ENCODE measurements at places on chromosomes 12 and 14.

DNA sequence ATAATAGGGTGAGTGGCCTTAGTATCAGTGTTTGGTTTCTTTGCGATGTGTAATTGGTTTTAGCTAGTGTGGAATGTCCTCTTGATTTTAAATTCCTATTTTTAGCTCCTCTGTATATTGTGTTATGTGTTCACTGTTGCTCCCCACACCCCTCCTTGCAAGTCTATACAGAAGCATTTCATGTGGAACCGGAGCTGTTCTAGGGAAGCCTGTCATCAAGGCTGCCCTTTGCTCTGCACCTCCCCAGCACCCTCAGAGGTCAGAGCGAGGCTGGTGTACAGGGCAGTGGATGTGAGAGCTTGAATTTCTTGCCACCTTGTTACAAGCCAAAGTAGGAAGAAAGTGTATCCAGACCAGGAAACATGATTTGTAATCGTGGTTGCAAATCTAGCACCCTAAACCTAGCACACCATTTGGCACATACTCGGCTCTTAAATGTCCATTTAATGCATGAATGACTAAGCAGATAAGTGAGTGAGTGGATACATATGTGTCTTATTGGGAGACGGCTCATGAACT is 376.8 kb downstream of the RGS6 start:
- DNase-seq, result no peak

DNA sequence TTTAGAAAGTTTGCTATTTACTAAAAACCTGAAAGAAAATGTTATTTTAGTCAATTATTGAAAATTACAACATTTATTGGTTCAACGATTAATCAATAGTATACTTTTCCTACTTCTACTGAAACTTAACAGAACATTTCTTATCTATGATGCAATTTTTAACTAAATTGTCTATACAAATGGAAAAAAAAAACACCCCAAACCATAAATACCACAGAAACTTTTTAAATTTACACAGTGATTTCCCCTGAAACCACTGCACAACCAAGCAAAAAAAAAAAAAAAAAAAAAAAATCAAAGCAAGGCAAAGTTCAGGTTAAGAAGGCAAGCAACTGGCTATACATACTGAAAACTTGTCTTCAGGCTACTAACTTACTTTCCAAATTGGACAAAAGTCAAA is 71.9 kb upstream of the POC1B start:
- DNase-seq, result no peak

DNA sequence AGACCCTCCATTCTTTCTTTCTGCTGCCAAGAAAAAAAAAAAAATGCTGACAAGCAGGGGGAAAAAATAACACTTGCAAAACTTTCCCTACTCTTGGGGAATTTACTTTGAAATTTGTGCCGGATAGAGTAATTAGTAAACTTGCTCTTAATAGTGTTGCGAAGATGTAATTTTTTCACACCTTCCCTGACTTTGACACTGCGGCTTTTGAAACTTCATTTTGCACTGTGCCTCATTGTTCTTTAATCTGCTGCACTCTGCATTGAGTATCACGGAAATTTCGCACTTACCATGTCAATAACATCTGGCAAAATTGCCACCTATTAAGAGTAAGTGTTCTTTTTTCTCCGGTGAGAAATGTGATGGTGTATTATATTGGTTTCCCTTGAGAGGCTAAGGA is 596.1 kb downstream of the VRK1 start:
- no peak for DNase-seq

GRCh38 chr12:115057445-115057844 is 373.5 kb upstream of the TBX3 start:
- DNase-seq, result no peak

DNA sequence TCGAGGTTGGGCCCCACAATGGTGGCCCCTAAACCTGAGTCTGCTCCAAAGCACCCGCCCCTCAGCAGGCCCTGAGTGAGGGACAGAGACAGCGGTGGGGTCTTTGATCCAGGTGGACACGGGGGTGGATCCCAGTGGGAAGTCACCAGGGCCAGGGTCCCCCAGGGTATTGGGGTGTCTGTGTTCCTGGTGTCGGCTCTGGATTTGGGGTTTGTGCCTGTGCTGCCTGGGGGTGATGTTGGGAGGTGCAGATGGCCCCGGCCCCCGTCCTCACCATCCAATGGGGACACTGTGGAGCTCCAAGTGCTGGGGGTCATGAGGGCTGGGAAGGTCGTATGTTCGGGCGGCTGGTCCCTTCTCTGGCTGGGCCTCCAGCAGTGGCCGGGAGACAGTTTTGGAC is 354.2 kb downstream of the TMEM121 start:
- DNase-seq, result no peak

- DNase-seq, result no peak
Observed at GRCh38 chr12:94193168-94193567, 44.8 kb downstream of the PLXNC1 start.

- DNase-seq, result no peak
Observed at GRCh38 chr12:61514016-61514415, 746.2 kb upstream of the USP15 start.

- no peak for DNase-seq
Observed at GRCh38 chr14:71536927-71537772, 395.1 kb upstream of the RGS6 start.

GRCh38 chr12:6208130-6208529 is 7.9 kb downstream of the CD9 start:
- no peak for DNase-seq

GRCh38 chr12:18443768-18444437 is 182.6 kb downstream of the PIK3C2G start:
- no peak for DNase-seq

DNA sequence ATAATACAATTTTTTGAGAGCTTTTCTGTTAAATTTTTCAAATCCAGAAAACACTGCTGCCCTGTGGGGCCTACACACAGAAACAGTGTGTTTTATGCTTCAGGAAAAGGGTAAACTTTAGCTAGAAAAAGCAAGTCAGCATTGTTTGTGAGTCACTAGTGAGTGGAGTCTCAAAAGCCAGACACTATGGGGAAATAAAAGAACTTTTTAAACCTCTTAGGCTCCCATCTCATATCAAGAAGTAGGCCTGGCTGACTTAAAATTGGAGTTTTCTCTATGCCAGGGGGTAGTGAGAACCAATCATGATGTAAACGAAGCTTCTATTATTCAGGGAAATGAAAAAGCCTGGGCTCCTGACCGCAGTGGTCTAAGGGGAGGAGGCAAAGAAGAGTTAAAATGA is 12.6 kb downstream of the GPR65 start:
- DNase-seq, result no peak

- DNase-seq, result no peak
Observed at GRCh38 chr12:70709022-70709421, 71.8 kb upstream of the PTPRB start.

DNA sequence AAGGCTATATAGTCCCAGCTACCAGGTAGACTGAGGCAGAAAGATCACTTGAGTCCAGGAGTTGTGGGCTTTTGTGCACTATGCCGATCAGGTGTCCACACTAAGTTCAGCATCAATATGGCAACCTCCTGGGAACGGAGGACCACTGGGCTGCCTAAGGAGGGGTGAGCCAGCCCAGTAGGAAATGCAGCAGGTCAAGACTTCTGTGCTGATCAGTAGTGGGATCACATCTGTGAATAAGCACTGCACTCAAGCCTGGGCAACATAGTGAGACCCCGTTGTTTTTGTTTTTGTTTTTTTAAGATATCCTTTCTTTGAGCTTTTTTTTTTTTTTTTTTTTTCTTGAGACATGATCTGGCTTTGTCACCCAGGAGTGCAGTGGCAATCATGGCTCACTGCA is 135.8 kb upstream of the AEBP2 start:
- DNase-seq, result no peak

DNA sequence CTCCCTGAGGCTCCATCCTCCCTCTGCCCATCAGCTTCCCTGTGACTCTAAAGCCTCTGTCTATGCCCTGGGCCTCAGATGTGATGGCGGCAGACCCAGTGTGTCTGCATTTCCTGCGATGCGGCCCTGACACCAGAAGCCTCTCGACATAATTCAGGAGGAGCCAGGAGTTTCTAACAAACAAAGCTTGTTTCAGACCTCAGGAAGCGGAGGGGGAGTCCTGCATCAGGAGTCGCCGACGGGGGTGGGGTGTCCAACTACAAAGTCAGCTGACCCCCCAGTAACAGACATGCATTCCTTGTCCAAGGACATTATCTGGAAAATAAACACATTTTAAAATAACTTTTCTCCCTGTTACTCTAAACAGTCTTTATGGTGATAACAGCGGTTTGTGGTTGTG is 167.5 kb downstream of the DPF3 start:
- DNase-seq, result no peak

GRCh38 chr14:64845878-64846277 is 33.8 kb downstream of the SPTB start:
- DNase-seq, result no peak

DNA sequence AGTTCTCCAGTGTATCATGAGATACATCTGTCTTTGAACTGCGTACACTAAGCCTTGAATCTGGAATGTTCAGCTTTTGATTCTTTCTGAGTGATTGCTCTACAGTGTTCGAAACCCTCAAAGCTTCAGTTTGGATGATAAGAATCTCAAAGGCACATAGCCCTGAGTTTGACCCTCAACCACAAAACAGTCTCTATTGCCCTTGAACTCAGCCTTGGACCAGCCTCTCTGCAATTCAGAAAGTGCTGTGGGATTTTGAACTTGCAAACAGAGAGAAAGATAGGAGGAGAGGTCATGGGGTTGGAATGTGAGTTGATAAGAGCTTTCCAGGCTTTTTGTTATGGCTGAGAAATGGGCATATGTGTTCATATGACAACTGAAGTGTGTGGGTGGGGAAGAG is 100.3 kb downstream of the MYRFL start:
- DNase-seq, result no peak

DNA sequence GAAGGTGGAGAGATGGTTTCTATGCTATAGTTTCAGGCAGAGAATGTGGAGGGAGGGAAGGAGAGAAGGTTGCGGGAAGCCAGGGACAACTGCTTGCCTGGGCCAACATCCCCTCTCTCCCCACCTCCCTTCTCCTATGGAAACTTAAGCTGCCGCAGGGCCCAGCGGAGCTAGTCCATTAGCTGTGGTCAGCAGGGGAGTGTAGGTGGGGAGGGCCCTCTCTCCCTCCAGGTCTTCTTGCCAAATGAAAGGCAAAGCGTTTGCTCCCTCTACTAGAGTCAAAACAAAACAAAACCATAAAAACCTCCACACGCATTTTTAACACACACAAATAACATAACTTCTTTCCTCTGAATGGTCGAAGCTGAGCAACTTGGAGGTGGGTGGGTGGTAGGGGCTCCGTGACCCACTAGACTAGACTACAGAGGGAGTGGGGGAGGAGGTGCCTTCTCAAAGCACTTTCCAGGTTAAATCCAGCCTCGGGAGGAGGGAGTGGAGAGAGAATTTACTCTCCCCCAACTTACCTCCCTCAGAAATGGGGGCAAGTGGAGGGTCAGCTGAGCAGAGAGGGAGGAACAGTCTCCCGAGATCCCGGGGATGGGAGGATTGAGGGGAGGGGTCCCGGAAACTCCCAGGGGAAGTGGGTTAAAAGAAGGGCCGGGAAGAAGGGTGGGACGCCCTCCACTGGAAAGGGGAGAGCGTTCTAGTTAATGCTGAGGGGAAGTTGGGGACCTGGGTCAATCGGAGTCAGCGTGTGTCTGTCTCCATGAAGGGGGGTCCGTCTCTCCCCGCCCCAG is 4.6 kb upstream of the CACNB3 start:
- no peak for DNase-seq

- DNase-seq, result no peak
Observed at GRCh38 chr12:53225635-53226424, 6.2 kb downstream of the RARG start.

DNA sequence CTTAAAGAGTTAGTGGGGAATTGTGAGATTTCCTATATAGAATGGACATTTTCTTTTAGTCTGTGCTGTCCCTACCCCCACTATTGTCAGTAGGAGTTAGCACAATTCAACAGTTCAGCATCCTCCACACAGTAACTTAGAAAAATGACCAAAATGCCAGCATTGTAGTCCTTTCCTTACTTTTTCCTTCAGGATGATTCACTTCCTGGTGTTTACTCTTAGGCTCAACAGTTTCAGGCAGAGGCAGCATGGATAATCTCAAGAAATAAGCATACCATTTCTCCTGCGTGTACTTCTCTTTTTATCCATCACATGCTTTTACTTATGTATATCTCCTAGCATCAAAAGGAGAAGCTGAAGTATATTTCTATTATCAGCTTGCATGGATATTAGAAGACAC is 683.4 kb downstream of the SLC16A7 start:
- DNase-seq, result no peak

GRCh38 chr12:10559244-10559643 is 53.6 kb downstream of the EIF2S3B start:
- DNase-seq, result no peak

DNA sequence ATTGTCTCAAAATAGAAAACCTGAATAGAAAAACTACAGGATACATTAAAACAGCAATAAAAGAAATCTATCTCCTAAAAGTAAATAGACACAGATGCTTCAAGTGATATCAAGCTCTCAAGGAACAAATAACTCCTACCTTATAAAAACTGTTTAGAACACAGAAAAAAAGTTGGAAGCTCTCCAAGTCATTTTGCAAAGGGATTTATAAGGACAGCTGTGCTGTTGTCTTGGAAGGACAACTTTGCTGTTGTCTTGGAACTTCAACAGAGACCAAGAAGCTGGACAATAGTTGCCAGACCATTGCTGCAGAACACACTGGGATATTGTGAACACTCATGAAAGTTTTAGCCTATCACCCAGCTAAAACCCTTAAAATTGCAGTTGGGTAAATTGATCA is 780.7 kb downstream of the FLRT2 start:
- no peak for DNase-seq

DNA sequence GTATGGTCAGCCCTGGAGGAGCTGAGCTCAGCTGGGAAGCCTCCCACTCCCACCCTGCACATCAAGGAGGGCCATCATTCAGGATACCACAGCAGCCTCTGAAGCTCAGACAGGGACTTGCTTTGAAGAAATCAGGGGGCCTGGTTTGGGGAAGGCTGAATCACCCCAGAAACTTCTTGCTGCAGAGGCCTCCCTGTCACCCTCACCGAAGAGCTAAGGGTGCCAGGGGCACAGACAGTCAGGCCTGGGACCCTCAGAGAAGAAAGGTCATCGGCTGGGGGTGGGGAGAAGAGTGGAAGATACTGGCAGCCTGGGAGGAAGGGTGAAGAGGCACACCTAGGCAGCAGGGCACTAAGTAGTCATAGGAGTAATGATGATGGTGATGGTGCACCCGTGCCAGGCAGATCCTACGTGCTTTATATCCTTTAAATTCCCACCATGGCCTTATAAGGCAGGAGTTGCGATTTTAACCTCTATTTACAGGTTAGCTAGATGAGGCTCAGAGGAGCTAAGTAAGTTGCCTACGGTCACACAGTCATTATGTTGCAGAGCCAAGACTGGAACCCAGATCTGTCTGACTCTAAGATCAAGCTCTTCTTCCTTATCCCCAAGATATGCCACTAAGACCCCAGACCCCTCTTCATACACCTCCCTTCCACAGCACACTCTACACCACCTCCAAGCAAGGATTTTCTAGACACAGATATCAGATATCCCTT is 28.5 kb upstream of the PNMA1 start:
- no peak for DNase-seq

- no peak for DNase-seq
Observed at GRCh38 chr12:95943330-95943842, at the start of gene AMDHD1. Gene AMDHD1 (plus strand): TSS chr12:95943331. CDS start chr12:95943399, 68 bp downstream.

- DNase-seq, result no peak
Observed at GRCh38 chr14:74962046-74962445, 6.6 kb upstream of the PGF start.

- DNase-seq, result no peak
Observed at GRCh38 chr12:87001102-87001501, 744.9 kb upstream of the MGAT4C start.

- DNase-seq, result no peak
Observed at GRCh38 chr12:48145981-48146380, 11.3 kb downstream of the ASB8 start.

- no peak for DNase-seq
Observed at GRCh38 chr14:81940651-81941050, 407.0 kb upstream of the SEL1L start.
